ENCODE measurements at places on chromosomes 4 and X.

DNA sequence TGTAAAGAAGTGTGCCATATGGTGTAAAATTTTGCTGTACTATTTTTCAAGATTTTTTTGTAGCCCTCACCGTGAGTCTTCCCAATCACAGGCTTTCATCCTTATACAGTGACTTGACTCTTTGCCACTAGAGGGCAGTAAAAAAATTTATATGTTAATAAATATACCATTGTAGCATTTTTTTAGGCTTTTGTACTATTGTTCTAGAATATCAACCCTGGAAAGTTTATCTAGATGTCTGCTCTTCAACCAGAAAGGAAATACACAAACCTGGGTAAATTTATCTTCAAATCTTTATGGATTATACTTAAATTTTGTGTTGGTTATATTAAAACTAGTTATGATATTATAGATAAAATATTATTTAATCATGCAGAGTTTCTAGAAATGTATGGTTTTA, 235.3 kb downstream of the TENM3 start:
- no peaks in the 10 kb centered on the region for H3K36me3 ChIP-seq
- DNase-seq = peak; percentile 39
- H3K4me1 ChIP-seq = no peaks in the 10 kb centered on the region
- H3K4me3 ChIP-seq = no peak overlapping the region
- no peak overlapping the region for H3K27ac ChIP-seq
- no peaks in the 10 kb centered on the region for H3K27me3 ChIP-seq

- no peaks in the 10 kb centered on the region for H3K36me3 ChIP-seq
- H3K4me1 ChIP-seq = no peaks in the 10 kb centered on the region
- no peak overlapping the region for H3K4me3 ChIP-seq
- H3K27ac ChIP-seq = no peak overlapping the region
- DNase-seq = no peak
Observed at GRCh38 chr4:55358246-55358645, 12.2 kb downstream of the SRD5A3 start.

DNA sequence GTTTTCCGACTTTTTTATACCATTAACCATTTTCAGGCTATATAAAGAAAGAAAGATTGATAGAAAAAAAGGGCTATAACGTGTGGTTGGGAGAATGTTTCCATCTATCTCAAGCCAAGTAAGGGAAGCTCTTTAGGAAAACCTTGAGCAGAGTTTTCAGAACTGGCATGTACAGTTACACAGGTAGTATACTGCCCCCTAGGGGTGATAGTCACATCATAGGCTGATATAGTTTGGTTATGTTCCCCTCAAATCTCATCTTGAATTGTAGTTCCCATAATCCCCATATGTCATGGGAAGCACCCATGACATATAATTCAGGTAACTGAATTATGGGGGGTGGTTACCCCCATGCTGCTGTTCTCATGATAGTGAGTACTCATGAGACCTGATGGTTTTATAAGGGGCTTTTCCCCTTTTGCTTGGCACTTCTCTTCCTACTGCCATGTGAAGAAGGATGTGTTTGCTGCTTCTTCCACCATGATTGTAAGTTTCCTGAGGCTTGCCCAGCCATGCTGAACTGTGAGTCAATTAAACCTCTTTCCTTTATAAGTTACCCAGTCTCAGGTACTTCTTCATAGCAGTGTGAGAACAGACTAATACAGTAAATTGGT, 186.8 kb downstream of the TMA16 start:
- no peaks in the 10 kb centered on the region for H3K4me1 ChIP-seq
- no peak overlapping the region for H3K27ac ChIP-seq
- no peaks in the 10 kb centered on the region for H3K27me3 ChIP-seq
- peak; percentile 80 for DNase-seq
- H3K36me3 ChIP-seq = no peaks in the 10 kb centered on the region

- H3K27ac ChIP-seq = no peak overlapping the region
- H3K27me3 ChIP-seq = no peaks in the 10 kb centered on the region
- no peaks in the 10 kb centered on the region for H3K4me1 ChIP-seq
- H3K4me3 ChIP-seq = no peak overlapping the region
- H3K36me3 ChIP-seq = no peaks in the 10 kb centered on the region
Observed at GRCh38 chr4:106818764-106819163, 217.3 kb downstream of the DKK2 start.

GRCh38 chr4:184811526-184812198, 14.1 kb downstream of the ACSL1 start:
- peaks cover 25% of the 10 kb centered on the region for H3K4me1 ChIP-seq
- H3K27me3 ChIP-seq = no peaks in the 10 kb centered on the region
- no peak for DNase-seq

- H3K4me3 ChIP-seq = no peak overlapping the region
- no peak for DNase-seq
- H3K4me1 ChIP-seq = no peaks in the 10 kb centered on the region
- no peaks in the 10 kb centered on the region for H3K36me3 ChIP-seq
- no peak overlapping the region for H3K27ac ChIP-seq
Observed at GRCh38 chr4:168751263-168752225, 254.7 kb downstream of the PALLD start.

DNA sequence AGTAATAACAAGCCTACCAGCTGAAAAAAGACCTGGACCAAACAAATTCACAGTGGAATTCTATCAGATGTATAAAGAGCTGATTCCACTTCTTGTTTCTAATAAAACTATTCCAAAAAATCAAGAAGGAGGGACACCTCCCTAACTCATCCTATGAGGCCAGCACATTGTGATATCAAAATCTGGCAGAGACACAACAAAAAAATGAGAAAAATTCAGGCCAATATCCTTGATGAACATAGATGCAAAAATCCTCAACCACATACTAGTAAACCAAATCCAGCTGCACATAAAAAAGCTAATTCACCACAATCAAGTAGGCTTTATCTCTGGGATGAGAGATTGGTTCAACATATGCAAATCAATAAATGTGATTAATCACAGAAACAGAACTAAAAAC, 147.9 kb upstream of the NEIL3 start:
- no peak overlapping the region for H3K4me3 ChIP-seq
- H3K36me3 ChIP-seq = no peaks in the 10 kb centered on the region
- no peak for DNase-seq
- no peaks in the 10 kb centered on the region for H3K4me1 ChIP-seq
- H3K27me3 ChIP-seq = no peaks in the 10 kb centered on the region
- no peak overlapping the region for H3K27ac ChIP-seq

GRCh38 chr4:113131621-113132020, 82.2 kb downstream of the ANK2 start:
- no peaks in the 10 kb centered on the region for H3K27me3 ChIP-seq
- no peak overlapping the region for H3K4me3 ChIP-seq
- DNase-seq = no peak
- no peaks in the 10 kb centered on the region for H3K36me3 ChIP-seq

DNA sequence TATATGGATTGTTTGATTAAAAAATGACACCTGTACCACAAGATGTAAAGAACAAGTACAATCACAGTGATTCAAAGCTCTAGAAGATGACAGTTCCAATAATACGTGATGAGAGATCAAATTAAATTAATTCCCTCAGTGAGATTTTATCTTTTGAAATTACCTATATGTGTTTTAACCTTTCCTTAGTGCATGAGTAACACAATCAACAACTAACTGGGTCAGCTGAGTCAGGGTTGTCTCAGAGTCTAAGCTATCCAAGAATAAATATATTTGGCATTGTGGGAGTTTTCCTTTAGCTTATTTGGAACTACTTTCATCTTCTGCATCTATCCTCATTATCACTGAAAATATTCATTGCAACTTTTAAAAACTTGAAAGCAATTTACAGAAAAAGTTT, 162.8 kb downstream of the WDFY3 start:
- no peak overlapping the region for H3K4me3 ChIP-seq
- H3K36me3 ChIP-seq = no peaks in the 10 kb centered on the region
- no peaks in the 10 kb centered on the region for H3K27me3 ChIP-seq
- no peak for DNase-seq
- H3K4me1 ChIP-seq = no peaks in the 10 kb centered on the region

Measured in natural killer cell (primary cell).